Type B pancreatic cell (in vitro differentiated cells): ENCODE measurements at places on chromosomes 3 and 15. TPM values are rescaled to one million over a fixed set of nuclear protein-coding genes. Genes with fewer than 3 reads are reported as not detected.

Gene CEMIP
- total RNA-seq: 5.1 and 16.4 TPM in 2 replicates

Gene WDR93
- total RNA-seq: 0.29 and 1.5 TPM in 2 replicates

Gene SLC30A4
- 7.2 and 12.5 TPM in 2 replicates for total RNA-seq

Gene RLBP1
- not detected in 2 replicates for total RNA-seq

Gene SLC27A2
- 5.9 and 12.0 TPM in 2 replicates for total RNA-seq

Gene CPNE9
- 0.34 and 0.59 TPM in 2 replicates for total RNA-seq

Gene ITPKA
- total RNA-seq: 1.5 and 1.9 TPM in 2 replicates

Gene AQR
- 38.0 and 38.3 TPM in 2 replicates for total RNA-seq

Gene FGD5
- total RNA-seq: 1.6 and 15.3 TPM in 2 replicates

Gene GPR62
- total RNA-seq: 0.17 TPM in 1 of 2 replicates, not detected in the other

Gene MYEF2
- 35.6 and 50.4 TPM in 2 replicates for total RNA-seq

Gene MYRIP
- total RNA-seq: 0.38 and 0.53 TPM in 2 replicates

Gene ZPLD1
- 1.5 and 10.0 TPM in 2 replicates for total RNA-seq

Gene ITIH4
- total RNA-seq: 4.1 and 14.0 TPM in 2 replicates

Gene CMC1
- total RNA-seq: 15.7 and 18.2 TPM in 2 replicates

Gene ISLR
- 0.24 and 41.6 TPM in 2 replicates for total RNA-seq

Gene CNTN3
- 1.1 and 7.7 TPM in 2 replicates for total RNA-seq

Gene MEGF11
- total RNA-seq: 2.6 and 3.3 TPM in 2 replicates

Gene CIB1
- 31.6 and 36.8 TPM in 2 replicates for total RNA-seq

Gene MYD88
- 31.1 and 55.6 TPM in 2 replicates for total RNA-seq

Gene LRRC2
- 0.31 TPM in 2 replicates for total RNA-seq

Gene ROPN1B
- total RNA-seq: 0.53 and 1.2 TPM in 2 replicates

Gene MRPL47
- 38.2 and 47.9 TPM in 2 replicates for total RNA-seq

Gene GCNT3
- total RNA-seq: 19.6 and 32.7 TPM in 2 replicates

Gene MYZAP
- total RNA-seq: 5.7 and 9.9 TPM in 2 replicates

Gene TRAIP
- total RNA-seq: 7.5 and 23.0 TPM in 2 replicates

Gene GOLGA6B
- not detected in 2 replicates for total RNA-seq

Gene PTX3
- total RNA-seq: 1.7 and 42.2 TPM in 2 replicates

Gene NPAP1
- total RNA-seq: 0.12 and 0.17 TPM in 2 replicates

Gene NR2E3
- total RNA-seq: 0.38 and 0.94 TPM in 2 replicates

Gene KLHL24
- 77.3 and 86.4 TPM in 2 replicates for total RNA-seq

Gene HGD
- 10.4 and 14.0 TPM in 2 replicates for total RNA-seq

Gene SETD5
- 153 and 192 TPM in 2 replicates for total RNA-seq

Gene FOXL2NB
- 0.29 and 0.34 TPM in 2 replicates for total RNA-seq

Gene ZBTB47
- total RNA-seq: 8.1 and 9.0 TPM in 2 replicates

Gene TMF1
- 34.6 and 47.6 TPM in 2 replicates for total RNA-seq

Gene TUBGCP5
- 15.3 and 24.6 TPM in 2 replicates for total RNA-seq

Gene HIGD1A
- total RNA-seq: 100 and 130 TPM in 2 replicates

Gene ARGFX
- total RNA-seq: not detected in 2 replicates

Gene LMAN1L
- not detected in 2 replicates for total RNA-seq

Gene A4GNT
- 0.34 TPM in 1 of 2 replicates, not detected in the other for total RNA-seq

Gene SLC28A2
- 0.14 and 2.4 TPM in 2 replicates for total RNA-seq

Gene NANOGP8
- not detected in 2 replicates for total RNA-seq

Gene CD80
- total RNA-seq: 0.10 TPM in 1 of 2 replicates, not detected in the other

Gene ZNF619
- 7.3 and 7.9 TPM in 2 replicates for total RNA-seq

Gene GPR149
- total RNA-seq: 0.14 TPM in 1 of 2 replicates, not detected in the other

Gene LOXL1
- 10.3 and 25.1 TPM in 2 replicates for total RNA-seq

Gene MESP2
- not detected in 2 replicates for total RNA-seq

Gene GOLGA6L4
- 3.8 and 5.5 TPM in 2 replicates for total RNA-seq

Gene BFSP2
- not detected in 2 replicates for total RNA-seq
